ENCODE measurements at places on chromosomes 3 and 15. TPM values are rescaled to one million over a fixed set of nuclear protein-coding genes. Genes with fewer than 3 reads are reported as not detected.

The PPARG gene
- total RNA-seq: 0.80 TPM

The SPRED1 gene
- 2.5 TPM for total RNA-seq

The GP9 gene
- not detected for total RNA-seq

The SEMA5B gene
- not detected for total RNA-seq

The RHOV gene
- 0.51 TPM for total RNA-seq

The USP13 gene
- total RNA-seq: 12.9 TPM

The CDAN1 gene
- 25.1 TPM for total RNA-seq

The LNP1 gene
- 1.7 TPM for total RNA-seq

The SEMA3B gene
- 0.46 TPM for total RNA-seq

The AHSG gene
- not detected for total RNA-seq

The LHFPL4 gene
- not detected for total RNA-seq

The PIERCE2 gene
- not detected for total RNA-seq

The LSAMP gene
- total RNA-seq: not detected

The CLDN16 gene
- not detected for total RNA-seq

The TNFAIP8L3 gene
- total RNA-seq: 1.2 TPM

Measured in activated CD8-positive, alpha-beta memory T cell treated with anti-CD3 and anti-CD28 coated beads for 36 hours (primary cell).